ENCODE measurements at places on chromosomes 2 and 18.
A peak's percentile ranks its signal among the peaks of the same experiment; 100 is the strongest.

- DNase-seq = no peak
These were observed 84.7 kb upstream of the ST6GAL2 start for GRCh38 chr2:106970471-106971261.

DNA sequence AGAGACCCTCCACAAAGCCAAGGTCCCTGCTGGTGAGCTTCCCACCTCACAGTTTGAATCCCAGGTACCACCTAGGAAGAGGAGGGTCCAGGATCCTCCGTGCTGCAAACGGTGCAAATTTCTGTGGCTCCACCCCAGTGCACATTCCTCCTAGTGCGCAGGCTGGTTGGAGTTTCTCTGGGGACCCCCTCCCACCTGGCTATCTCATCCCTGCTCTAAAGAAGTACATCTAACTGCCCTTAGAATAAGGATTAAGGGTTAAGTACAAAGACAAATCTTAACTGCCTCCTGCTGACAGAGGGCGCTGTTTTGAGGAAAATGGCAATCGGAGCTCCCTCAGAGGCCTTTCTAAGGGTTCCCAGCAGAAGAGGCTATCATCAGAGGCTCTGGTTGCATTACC lies 109.6 kb upstream of the FSIP2 start:
- DNase-seq = peak; percentile 1

GRCh38 chr18:61635901-61636528 lies 256.8 kb downstream of the RNF152 start:
- peak; percentile 46 for DNase-seq

GRCh38 chr2:54382601-54383000 lies 73.5 kb upstream of the SPTBN1 start:
- no peak for DNase-seq

GRCh38 chr2:104826016-104826415 lies 27.9 kb upstream of the POU3F3 start:
- DNase-seq = no peak

- DNase-seq = no peak
These were observed 9.1 kb upstream of the COL3A1 start for GRCh38 chr2:188964976-188965546.

DNA sequence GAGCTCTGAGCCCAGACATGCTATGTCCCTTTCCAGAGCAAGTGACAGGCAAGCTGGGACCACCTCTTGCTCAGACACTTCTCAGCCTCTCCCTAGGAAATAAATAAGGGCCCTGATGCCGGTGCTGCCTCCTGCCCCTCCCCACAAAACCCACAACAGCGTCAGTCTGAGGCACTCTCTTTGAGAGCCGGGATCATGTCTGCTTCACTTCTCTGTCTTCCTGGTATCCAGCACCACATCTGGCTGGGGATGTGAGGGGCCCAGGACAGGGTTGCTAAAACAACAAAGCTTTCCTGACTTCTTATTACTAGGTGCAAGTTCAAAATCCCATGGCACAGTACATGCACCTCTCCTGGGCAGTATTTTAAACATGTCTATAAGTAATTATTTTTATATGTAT lies 103.9 kb upstream of the GLI2 start:
- DNase-seq = no peak

DNA sequence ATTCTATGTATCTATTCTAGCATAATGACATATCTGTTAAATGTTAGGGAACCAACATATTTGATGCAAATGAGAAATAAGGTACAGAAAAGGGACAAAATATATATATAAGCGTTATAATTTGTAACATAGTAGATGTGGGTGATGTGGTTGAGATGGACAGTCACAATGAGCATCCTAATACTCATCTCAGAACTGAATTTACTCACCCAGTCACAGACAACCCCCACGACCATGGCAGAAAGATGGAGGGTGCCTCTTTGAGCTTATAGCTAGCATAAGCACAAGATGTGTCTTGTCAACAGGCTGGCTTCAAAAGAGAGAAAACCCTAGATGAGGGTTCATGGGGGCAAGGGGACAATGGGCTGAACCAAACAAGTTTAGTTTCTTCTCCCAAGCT lies 9.1 kb upstream of the DSG3 start:
- DNase-seq = peak; percentile 5

DNA sequence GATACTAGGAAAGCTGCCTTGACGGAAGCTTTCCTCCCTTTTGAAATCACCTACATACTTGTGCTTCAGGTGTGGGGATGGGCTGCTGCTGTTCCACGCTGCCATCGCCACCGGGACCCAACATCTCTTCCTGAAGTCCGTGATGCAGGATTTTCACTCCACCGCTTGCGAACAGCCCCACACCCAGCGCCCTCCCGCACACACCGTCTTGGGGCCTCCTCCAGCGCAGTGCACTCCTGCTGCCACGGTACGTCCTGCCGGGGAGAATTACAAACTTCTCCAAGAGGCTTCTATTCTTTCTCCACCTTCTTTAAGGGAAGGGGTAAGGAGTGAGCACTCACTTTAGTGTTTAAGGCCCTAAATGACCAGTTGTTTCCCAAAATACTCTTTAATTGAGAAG lies 58.2 kb downstream of the HRH4 start:
- no peak for DNase-seq

GRCh38 chr2:73851274-73851673 lies 22.5 kb downstream of the STAMBP start:
- DNase-seq = no peak

DNA sequence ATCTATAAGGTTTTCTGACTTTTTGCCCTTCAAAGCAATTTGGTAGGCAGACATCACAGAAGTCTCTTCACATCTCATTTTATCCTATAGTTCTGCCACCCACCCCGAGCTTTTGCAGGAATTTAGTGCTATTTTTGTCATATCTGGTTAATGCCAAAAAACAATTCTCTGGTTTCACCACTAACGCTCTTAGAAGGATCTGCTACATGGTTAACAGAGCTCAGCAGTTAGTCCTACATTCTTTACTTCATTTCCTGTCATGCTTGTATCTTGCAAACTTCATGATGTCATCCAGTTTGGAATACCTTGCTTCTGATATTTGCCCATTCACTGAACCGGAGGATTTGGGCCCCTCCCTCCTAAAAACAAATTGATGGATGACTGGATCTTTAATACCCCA lies 116.8 kb upstream of the SERPINE2 start:
- DNase-seq = no peak

GRCh38 chr2:147688242-147688641 lies 156.6 kb upstream of the ACVR2A start:
- DNase-seq = no peak

- DNase-seq = no peak
These were observed 26.4 kb downstream of the CELF4 start for GRCh38 chr18:37539236-37539635.

- DNase-seq = no peak
These were observed 17.5 kb downstream of the PECR start for GRCh38 chr2:216064014-216064630.

DNA sequence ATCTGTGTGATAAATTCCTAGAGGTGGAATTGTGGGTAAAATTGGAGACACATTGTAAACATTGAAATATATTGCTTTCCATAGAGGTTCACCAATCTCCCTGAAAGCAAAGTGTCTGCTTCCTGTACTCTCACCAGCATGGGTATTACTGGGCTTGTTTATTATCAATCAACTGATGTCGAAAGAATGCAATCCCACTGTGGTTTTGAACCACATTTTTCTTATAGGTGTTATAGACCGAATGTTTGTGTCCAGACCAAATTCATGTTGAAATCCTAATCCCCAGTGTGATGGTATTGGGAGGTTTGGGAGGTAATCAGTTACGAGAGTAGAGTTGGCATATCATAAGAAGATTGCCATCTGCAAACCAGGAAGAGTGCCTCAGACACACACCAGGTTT lies 1212.4 kb downstream of the LRP1B start:
- DNase-seq = no peak

DNA sequence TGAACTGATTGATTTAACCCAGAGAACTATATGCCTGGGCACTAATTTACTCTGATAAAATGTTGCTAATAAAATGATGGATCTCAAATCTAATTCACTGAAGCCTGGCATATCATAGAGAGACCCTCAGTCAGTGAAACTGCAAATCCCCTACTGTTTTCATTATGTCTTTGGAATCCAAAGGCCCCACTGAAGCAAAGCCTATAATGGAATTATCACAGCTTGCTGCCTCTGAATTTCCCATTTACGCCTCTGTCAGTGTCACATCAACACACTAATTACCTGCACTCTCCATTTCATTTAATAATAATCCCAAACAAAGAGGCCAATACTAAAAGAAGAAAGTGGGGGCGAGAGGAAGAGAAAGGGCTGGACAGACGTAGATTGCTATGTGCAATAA lies 470.9 kb downstream of the MBD2 start:
- DNase-seq = no peak

- no peak for DNase-seq
These were observed 316.1 kb downstream of the LNPK start for GRCh38 chr2:175686002-175686401.

DNA sequence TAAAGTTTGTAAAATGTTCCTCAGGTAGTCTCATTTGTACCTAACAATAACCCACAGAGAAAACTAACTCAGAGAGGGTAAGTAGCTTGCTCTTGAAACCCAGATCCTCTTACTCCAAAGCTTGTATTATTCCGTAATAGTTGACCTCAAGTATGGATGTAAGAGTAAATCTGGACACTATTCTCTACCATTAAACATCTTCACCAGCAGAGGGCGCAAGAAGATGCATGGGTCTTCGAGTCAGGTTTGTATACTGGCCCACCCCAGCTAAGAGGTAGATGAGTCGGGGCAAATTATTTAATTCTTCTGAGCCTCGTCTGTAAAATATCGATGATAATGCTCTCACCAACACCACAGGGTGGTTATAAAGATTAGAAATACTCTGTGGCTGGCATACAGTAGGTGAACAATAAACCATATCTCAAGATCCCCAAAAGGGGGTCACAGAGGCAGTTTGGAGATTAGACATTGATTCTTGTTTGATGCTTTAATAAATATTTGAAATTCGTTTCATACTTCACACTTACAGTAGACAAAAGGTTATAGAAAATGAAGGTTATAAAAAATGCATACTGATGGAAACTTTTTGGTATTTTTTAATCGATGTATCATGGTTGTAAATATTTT lies 3.5 kb upstream of the CABLES1 start:
- peak; percentile 76 for DNase-seq

- DNase-seq = no peak
These were observed 28.1 kb upstream of the MYCN start for GRCh38 chr2:15912203-15912602.

- DNase-seq = no peak
These were observed 112.5 kb upstream of the GPC1 start for GRCh38 chr2:240322991-240323390.

DNA sequence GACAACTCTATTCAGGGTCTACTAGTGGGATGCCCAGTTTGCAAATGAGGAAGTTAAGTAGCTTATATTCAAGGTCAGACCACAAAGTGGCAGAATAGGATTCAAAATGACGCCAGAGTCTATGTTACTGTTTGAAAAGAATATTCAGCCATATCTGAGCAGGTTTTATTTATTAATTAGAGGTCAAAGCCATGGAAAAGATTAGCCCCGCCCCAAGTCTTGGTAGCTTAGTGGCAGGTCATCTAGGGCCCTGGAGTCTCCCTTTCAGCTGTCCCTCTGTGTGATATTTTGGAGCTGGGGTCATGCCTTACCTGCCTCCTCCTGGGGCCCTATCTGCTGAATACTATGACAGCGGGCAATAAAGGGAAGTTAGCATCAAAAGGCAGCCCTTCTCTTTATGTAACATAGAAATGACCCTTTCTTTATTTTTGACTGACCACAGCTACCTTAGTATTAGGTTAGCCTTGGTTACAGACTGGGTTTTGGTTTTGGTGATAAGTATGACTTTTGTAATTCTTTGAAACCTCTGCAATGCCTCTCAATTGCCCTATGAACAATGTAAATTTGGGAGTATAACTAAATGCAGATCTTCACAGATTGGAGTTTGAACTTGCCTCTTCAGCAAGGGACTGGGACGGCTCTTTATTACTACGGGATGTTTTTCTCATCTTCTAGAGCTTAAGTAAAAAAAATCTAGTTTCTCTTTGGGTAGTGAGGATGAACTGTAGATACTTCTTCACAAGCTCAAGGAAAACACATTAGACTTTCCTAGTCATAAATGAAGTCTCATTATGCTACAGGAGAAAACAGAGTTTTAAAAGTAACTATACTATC lies 153.0 kb upstream of the ITGA4 start:
- DNase-seq = no peak

DNA sequence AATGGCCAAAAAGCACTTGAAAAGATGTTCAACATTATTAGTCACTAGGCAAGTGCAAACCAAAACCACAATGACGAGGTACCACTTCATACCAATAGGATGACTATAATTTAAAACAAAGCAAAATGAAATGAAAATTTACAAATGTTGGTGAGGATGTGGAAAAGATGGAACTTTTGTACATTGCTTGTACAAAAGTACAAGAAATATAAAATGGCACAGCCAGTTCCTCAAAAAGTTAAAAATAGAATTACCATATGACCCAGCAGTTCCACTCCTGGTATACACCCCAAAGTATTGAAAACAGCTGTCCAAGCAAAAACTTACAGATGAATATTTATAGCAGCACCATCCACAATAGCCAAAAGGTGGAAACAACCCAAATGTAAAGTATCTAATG lies 107.8 kb upstream of the XPO1 start:
- DNase-seq = no peak

DNA sequence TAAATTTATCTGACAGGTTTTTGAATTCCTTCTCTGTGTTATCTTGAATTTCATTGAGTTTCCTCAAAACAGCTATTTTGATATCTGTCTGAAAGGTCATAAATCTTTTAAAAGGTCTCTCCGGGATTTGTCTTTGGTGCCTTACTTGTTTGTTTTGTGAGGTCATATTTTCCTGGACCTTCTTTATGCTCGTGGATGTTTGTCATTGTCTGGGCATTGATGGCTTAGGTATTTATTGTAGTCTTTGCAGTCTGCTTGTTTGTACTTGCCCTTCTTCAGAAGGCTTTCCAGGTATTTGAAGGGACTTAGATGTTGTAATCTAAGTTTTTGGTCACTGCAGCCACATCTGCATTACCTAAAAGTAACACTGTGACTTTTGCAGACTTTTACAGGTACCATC lies 355.2 kb downstream of the PARD3B start:
- no peak for DNase-seq

- DNase-seq = no peak
These were observed 8.8 kb upstream of the GPR148 start for GRCh38 chr2:130720036-130720435.
